ENCODE measurements at places on chromosomes 7 and 10.

- DNase-seq = no peak
Measured at GRCh38 chr7:44693641-44694313, 54.9 kb upstream of the ZMIZ2 start.

DNA sequence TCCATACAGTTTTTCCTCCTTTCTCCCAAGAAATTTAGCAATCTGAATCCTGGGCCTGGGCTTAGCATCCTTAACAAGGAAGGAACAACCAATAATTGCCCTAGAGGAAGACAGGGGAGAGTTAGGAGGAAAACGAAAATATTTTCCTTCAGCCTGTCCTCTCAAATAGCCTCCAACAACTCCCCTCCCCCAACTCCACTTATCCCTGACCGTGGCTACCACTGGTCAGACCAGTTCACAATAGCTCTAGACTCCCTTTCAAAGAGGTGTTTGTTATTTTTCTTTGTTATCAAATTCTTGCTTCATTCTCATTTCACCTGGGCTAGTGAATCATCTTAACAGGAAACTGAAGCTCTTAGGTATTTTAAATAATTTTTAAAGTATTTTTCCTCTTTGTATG, 114.1 kb downstream of the CPED1 start:
- DNase-seq = no peak

DNA sequence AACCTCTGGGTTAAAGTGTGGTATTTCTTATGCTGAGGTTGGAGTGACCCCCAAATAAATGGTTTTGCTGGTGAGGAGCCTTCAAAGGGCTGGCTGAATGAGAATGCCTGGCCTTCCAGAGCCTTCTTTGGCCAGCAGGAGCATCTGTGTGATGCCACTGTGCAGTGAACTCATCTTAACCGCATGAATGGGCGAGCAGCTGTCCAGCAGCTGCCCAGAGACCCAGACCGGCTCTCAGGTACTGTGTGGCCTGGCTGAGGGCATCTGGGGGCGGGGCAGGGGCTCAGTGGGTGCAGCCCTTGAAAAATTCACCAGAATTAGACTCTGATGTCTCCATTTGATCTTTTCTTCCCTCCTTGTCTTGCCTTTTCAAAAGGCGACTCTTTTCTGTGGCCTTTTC, 59.0 kb downstream of the SYPL1 start:
- DNase-seq = no peak

GRCh38 chr10:52571018-52571417, 201.6 kb downstream of the MBL2 start:
- no peak for DNase-seq

- DNase-seq = no peak
Measured at GRCh38 chr10:47013507-47014154, 102.4 kb downstream of the PTPN20 start.

GRCh38 chr7:158321936-158322615, 265.5 kb downstream of the PTPRN2 start:
- DNase-seq = no peak
